M059J (cell line): ENCODE measurements at places on chromosomes 11 and 22.

DNA sequence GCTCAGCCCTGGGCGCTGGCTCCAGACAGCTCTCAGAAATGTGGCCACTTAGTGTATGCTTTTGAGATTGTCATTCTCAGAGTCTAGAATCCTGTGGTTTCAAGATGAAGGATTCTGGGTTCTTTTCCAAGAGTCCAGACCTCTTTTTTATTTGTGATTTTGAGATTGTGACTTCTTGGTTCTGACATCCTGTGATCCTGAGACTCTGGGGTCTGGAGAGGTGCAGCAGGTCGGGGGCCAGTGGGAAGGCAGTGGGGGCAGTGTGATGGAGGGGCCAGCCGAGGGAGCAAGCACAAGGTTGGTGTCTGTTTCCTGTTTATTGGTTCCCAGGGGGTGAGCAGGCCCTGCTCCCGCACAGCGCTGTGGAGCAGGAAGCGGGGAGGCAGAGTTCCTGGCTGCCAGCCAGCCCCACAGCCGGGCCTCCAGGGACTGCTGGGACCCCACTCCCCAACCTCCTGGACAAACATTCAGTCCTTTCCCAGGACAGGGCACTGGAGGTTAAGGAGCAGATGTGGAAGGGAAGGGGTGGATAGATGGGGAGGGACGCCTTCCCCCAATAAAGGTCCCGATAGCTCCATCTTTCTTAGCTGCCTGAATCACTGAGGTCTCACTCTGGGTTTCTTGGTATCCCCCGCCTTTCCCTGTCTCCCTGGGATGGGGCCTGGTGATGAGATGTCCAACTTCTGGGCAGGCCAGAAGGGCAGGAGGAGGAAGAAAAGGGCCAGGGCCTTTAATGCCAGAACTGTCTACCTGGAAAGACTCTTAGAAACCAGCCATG is 13.7 kb downstream of the ARHGEF17 start:
- peak; percentile 81 for DNase-seq

DNA sequence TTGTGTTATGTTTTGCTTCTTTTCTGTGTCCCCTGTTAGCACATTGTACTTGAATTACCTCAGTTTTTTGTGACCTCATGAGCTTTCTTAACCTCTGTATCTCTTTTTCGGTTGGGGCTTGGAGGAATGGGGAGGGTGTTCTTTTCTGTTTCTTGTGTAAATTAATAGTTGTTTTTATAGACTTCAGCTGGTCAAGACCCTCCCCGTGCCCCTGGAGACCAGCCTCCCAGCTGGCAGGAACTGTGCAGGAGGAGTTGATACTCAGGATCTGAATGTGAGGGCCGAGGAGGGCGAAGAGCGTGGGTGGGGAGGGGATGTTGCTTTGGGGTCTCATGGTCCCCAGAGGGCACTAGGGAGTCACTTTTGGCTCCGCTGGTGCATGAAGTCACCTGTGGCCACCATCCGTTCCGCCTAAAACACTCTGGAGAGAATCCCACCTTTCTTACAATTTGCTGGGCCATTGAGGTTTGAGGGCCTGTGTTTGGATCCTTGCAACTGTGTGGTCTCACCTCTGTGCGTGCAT is 44.3 kb upstream of the NNMT start:
- no peak for DNase-seq

DNA sequence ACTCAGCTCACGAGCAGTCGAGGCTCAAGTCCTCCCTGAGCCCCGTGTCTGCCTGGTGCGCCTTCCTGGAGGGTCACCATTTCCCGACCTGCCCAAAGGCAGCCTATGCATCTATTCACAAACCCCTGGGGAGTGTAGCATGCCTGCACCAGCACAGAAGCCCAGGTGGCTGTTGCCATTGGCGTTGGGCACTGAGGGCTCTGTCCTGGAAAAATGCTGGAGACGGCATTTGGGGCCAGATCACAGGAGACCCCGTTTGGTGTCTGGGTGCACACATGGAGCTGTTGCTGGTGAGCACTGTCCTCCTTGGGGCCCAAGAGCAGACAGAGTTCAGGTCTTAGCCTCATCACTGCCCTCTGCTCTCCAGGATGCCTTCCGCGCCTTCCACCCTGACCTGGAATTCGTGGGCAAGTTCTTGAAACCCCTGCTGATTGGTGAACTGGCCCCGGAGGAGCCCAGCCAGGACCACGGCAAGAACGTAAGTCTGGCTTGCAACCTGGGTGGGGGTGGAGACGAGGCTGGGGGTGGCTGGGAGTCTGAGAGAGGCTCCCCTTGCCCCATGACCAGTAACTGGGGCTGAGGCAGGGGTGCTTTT is 9.4 kb downstream of the FADS2 start:
- no peak for DNase-seq

DNA sequence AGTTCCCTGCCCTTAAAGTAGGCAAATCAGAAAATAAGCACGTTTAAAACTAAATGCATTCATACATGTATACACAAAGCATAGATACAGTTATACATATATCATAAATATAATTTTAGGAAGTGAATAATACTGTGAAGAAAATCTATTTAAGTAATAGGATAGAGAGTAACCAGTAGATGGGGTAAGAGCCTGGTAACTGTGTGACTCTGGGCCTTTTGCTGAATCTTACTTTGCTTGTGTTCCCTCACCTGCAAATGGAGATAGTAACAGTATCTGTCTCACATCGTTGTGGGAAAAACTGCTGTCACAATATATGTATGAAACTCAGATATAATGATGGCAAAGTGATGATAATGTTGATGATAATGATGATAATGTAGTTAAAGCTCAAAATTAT is 29.9 kb downstream of the MS4A2 start:
- no peak for DNase-seq

DNA sequence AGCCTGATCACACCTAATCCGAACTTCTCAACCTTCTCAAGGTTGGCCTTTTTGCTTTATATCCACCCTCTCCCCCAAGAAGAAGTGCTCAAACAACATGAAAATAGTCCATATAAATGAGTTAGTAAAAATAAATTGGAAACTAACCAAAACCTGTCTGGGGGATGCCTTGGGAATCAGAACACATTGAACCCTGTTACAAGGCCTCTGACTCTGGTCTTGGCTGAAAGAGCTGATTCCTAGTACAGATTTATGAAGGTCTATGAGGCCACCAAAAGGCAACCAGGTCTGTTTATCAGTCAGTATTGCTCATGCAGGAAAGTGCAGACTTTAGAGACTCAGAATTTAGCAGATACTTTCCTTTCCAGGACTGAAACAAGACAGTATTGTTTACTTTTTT is 49.7 kb downstream of the NRXN2 start:
- no peak for DNase-seq

GRCh38 chr22:45212306-45212709 is 28.4 kb downstream of the KIAA0930 start:
- DNase-seq: peak; percentile 88

GRCh38 chr11:33492596-33492995 is 208.0 kb downstream of the C11orf91 start:
- DNase-seq: no peak

GRCh38 chr11:15276621-15277020 is 161.9 kb downstream of the INSC start:
- DNase-seq: no peak

DNA sequence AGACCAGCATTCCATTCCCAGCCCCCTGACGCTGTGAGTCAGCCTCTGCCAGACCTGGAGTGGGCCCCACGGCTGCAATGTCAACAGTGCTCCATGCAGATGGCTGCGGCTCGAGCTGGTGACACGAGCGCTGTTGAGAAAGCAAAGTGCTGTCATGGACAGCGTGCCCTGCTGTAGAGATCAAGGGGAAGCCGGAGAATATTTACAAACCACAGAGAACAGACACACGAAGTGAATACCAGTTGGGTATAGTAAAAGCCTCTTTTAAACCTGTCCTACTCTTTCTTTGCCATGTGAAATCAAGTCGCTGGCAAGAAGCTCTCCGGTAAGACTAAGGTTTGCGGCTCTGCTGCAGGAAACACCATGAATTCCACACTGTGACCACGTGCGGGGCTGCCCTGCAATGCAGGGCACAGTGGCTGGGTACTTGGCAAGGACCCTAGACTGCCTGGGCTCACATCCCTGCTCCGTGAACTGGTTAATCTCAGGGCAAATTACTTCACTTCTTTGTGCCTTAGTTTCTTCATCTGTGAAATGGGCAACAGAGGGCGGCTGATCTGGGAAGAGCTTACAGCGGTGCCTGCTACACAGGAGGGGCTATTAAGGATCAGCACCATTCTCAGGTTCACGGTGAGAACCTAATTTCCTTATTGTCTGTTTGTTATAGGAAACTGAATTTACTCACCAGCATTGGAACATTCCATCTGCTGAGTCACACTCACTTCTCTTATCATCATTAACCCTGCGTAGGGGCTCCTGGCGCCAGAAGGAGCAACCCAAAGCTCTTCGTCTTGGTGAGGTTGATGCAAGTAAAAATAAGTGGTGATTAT is 27.8 kb upstream of the ELFN2 start:
- peak; percentile 93 for DNase-seq

DNA sequence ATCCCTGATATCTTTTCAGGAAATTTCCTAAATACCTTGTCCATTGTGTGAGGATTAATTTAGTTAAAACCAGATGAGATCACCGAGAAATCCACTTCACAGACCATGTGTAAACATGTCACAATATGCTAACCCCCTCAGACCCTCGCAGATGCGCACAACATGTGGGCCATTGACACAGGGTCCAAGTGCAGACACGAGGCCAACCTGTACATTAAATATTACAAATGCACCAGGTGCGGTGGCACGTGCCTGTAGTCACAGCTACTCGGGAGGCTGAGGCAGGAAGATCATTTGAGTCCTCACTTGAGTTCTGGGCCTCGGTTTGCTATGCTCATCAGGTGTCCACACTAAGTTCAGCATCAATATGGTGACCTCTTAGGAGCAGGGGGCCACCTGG is 9.9 kb upstream of the TMPRSS4 start:
- no peak for DNase-seq

- no peak for DNase-seq
Measured at GRCh38 chr11:2041153-2041552, 43.5 kb upstream of the H19 start.

GRCh38 chr11:36431429-36432092 is 78.5 kb downstream of the TRAF6 start:
- DNase-seq: peak; percentile 96

DNA sequence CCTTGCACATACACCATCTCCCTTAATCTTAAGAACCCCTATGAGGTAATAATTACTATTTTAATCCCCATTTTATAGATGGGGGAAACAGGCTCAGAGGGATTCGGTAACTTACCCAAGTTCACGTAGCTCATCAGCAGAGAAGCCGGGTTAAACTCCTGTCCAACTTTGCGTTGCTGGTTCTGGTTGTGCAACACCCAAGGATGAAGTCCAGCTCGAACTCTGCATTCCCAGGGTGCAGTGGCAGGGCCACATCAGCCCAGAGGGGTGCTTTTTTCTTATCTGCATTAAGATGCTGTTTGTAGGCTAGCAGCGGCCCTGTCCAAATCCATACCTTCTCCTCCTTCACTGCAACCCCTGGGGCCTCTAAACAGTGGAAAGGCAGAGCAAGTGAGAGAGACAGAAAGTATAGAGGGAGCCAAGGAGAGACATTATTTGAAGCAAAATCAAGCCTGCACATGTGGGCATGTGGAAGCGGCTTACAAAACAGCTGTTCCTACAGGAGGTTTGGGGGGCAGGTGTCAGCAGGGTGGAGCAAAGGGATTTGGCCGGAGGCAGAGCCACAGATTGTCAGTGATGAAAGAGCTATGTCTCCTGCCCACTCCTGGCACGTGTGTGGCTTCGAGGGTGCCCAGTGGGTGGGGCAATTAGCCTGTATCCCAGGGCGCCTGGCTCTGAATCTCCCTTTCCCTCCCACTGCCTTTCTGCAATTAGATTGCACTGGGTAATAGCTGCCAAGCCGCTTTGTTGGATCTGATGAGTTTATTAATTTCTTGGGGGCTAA is 129.5 kb upstream of the TBCEL start:
- DNase-seq: no peak

GRCh38 chr11:65452806-65453490 is 30.4 kb downstream of the NEAT1 start:
- DNase-seq: peak; percentile 76

DNA sequence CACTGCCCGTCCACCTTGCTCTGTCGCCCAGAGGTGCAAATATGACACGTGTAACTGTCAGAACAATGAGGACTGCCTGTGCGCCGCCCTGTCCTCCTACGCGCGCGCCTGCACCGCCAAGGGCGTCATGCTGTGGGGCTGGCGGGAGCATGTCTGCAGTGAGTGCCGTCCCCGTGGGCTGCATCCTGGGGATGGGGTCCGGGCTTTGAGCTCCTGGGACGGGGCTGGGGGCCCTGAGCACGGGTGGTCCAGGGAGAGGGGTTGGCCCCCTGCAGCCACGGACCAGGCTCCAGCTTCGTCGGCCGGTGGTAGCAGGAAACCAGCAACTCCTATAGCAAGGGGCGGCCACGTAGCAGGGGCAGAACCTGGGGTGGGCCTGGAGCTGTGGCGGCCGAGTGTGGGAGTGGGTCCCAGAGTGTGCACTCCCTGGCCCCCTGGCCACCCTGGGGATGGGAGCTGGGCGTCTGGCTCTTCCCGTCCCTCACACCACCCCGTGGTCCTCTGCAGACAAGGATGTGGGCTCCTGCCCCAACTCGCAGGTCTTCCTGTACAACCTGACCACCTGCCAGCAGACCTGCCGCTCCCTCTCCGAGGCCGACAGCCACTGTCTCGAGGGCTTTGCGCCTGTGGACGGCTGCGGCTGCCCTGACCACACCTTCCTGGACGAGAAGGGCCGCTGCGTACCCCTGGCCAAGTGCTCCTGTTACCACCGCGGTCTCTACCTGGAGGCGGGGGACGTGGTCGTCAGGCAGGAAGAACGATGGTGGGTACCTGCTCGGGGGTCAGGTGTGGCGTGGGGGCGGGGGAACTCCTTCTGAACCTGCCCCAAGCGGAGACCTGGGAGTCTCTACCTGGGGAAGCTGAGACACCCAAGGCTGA is 10.1 kb downstream of the MUC2 start:
- DNase-seq: no peak

- peak; percentile 60 for DNase-seq
Measured at GRCh38 chr11:36306888-36307287, 10.8 kb downstream of the PRR5L start.

- no peak for DNase-seq
Measured at GRCh38 chr11:119722281-119722794, 6.7 kb downstream of the NECTIN1 start.

- DNase-seq: peak; percentile 53
Measured at GRCh38 chr11:73415854-73416615, 39.8 kb downstream of the RELT start.

DNA sequence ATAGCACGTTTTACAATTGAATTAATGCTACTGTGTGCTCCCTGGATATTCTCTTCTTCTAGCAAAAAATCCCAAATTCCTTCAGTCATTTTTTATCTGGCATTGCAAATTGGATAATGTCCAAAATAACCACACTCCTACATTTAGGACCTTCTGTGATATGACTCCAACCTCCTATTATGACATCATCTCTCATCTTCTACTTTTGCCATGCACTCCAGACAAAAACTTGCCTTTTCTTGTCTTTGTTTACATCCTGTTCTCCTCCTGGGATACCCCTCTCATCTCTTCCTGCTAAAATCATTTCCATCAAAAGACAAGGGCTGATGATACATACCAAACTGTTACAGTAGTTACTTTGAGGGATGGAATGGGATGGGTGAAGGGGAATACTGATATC is 20.6 kb upstream of the TMEM218 start:
- no peak for DNase-seq

GRCh38 chr11:131640320-131640719 is 269.9 kb downstream of the NTM start:
- DNase-seq: no peak
